ENCODE measurements at places on chromosomes 5 and 9.

- DNase-seq: no peak
These were observed 99.7 kb downstream of the GOLPH3 start for GRCh38 chr5:32074401-32074800.

GRCh38 chr9:38305582-38305981 is 86.9 kb upstream of the ALDH1B1 start:
- DNase-seq: no peak

- DNase-seq: no peak
These were observed 47.9 kb downstream of the SLIT3 start for GRCh38 chr5:169253071-169253470.

DNA sequence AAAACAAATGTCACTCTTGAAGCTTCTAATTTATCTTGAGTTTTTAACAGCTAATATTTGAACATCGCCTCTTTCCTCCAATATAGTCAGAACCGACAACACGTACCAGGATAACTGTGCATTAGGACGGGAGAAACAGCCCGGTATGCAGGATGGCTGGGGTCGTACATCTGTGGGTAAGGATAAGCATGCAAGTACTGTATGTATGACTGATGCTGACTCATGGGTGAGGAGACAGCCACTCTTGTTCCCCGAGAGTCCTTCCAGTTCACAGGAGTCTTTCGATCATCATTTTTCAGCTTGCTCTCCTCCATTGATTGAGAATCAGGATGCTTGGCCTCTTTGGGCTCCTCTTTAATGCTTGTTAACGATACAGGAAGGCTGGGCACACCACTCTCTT is 102.3 kb downstream of the ZNF608 start:
- no peak for DNase-seq

DNA sequence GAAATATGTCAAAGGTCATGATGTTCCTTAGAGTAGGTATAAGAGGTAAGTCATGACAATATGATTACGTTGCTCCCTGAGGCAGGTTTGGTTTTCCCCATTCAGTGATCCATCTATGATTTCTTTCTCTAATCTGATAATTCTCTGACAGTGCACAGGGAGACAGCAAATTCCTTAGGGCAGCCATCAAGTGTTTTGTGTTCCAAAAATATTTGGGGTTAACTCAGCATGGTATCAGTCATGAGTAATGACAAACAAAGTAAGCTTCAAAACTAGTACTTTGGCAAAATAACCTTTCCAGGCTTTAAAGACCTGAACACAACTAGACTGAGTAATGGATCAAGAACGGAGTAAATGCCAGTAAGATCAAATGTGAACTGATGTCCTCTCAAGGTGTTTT is 55.3 kb upstream of the SPATA31E1 start:
- DNase-seq: no peak

GRCh38 chr5:163373436-163374084 is 63.8 kb upstream of the CCNG1 start:
- peak; percentile 100 for DNase-seq

DNA sequence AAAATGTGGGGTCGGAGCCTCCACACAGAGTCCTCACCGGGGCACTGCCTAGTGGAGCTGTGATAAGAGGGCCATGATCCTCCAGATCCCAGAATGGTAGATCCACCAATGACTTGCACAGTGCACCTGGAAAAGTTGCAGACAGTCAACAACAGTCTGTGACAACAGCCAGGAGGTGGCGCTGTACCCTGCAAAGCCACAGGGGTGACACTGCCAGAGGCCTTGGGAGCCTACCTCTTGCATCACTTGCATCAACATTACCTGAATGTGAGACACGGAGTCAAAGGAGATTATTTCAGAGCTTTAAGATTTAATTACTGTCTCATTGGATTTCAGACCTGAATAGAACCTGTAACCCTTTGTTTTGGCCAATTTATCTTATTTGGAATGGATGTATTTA is 614.1 kb upstream of the CDH9 start:
- no peak for DNase-seq

GRCh38 chr5:181043285-181044092 is 3.4 kb downstream of the BTNL9 start:
- no peak for DNase-seq

- DNase-seq: no peak
These were observed 60.3 kb downstream of the ADAMTS2 start for GRCh38 chr5:179284751-179285631.

GRCh38 chr9:88678008-88678407 is 143.0 kb downstream of the NXNL2 start:
- no peak for DNase-seq

GRCh38 chr9:419571-420171 is 205.0 kb downstream of the DOCK8 start:
- DNase-seq: no peak

GRCh38 chr5:168114444-168115017 is 176.9 kb upstream of the WWC1 start:
- peak; percentile 69 for DNase-seq

DNA sequence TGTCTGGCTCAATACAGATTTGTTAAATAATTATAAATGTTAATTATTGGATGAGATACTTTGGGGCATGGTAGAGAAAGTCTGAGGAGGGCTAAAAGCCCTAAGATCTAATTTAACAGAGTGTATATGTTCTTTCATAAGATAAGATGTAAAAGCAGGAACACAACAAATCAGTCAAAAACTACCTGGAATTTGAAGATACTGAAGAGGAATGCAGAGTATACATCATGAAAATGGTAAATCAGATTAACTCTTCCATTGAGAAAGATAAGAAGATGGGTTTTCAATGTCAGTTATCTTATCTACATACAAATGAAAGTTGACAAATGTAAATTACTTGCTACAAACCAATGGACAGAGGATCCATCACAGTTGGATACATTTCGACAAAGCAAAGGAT is 107.3 kb upstream of the NFIB start:
- DNase-seq: no peak

- DNase-seq: no peak
These were observed 3.4 kb downstream of the SNX18 start for GRCh38 chr5:54520940-54521339.

DNA sequence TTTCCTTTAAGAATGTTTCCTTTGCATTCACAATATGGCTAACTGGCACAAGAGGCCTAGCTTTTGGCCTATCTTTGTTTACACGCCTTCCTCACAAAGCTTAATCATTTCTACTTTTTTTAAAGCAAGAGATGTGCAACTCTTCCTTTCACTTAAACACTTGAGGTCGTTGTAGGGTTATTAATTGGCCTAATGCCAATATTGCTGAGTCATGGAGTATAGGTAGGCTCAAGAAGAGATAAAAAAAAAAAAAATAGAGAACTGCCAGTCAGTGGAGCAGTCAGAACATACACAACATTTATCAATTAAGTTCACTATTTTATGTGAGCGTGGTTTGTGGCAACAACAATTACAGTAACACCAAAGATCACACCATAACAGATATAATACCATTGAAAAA is 5.9 kb downstream of the FKBP15 start:
- no peak for DNase-seq

GRCh38 chr9:99411068-99411467 is 189.0 kb downstream of the SEC61B start:
- DNase-seq: no peak

GRCh38 chr5:76443066-76443800 is 40.1 kb downstream of the IQGAP2 start:
- DNase-seq: no peak

DNA sequence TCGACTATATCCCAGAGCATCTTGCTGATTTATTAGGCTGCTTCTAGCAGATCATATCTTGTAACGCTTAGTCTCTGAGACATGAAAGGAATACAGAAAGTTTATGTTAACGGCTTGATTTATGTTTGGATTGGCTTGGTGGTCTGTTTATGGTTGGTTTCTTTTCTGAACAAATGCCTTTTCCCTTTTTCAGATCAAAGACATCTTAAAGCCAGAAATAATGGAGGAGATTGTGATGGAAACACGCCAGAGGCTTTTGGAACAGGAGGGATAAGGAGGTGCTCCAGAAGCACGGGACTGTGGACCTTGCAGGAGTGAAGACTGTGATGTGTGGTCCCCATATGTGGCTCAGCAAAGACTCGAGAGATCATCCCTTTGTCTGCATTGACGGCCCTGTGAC is 9.9 kb downstream of the EXOSC2 start:
- no peak for DNase-seq

DNA sequence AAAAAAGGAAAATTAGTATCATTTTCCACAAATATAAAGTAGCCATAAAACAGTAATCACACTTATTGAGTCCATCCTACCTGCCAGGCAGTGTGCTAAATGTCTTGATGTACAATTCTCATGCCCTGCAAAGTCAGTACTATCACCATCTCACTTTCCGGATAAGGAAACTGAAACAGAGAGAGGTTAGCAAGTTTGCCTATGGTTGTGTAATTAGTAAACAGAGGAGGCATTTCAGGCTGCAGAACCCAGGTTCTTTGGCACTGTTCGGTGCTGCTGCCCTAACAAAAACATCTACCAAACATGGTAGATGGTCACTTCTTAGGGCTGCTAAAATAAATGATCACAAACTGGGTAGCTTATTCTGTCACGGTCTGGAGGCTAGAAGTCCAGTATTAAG is 22.6 kb downstream of the PLAC8L1 start:
- DNase-seq: no peak

GRCh38 chr5:138033386-138033808 is 518 bp upstream of the FAM13B start:
- DNase-seq: no peak

- no peak for DNase-seq
These were observed 63.3 kb downstream of the CARTPT start for GRCh38 chr5:71782393-71782770.

DNA sequence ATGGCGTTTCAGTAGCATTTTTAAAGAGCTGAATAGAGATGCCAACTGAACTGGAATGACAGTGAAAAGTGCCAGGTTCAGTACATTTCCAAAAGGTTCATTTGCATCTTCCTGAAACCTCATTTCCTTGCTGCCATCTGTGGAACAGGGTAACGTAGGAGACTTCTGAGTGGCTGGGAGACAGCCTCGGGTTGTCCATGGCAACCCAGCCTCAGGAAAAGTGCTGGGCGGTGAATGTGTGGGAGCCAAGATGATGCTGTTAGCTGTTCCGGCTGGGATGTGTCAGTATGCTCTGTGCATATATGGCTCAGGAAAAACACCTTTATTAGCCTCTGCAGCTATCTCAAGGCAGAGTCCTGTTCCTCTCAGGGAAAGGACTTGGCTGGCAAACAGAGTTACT is 87.5 kb downstream of the KLHL3 start:
- no peak for DNase-seq

GRCh38 chr5:93674138-93674537 is 67.3 kb downstream of the POU5F2 start:
- no peak for DNase-seq

- no peak for DNase-seq
These were observed 201.8 kb downstream of the CDH12 start for GRCh38 chr5:22651355-22651754.

DNA sequence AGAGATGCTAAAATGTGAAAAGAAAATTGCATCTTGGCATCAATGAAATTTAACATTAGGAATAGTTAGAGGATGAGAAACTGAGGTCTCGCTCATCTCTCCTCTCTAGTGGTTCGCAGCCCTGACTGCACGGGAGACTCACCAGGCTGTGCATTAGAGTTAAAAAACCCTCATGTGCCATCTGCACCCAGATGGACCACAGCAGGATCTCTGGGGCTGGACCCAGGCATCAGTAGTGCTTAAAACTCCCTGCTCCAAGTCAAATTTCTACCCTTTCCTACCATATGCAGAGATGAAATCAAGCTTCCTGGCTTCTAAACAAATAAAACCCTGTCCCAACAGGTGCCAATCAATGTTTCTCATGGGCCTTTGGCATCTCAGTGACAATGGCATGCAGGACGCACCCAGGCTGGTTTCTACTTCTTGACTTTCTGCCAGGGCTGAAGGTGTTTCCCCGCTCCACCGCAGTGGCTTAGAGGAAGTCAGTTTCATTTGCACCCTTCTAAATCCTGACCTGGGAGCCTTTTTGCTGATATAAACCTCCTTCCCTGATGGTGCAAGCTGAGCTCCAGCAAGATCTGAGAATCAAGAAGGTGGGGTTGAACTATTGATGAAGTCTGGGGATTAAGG is 132.6 kb downstream of the NSG2 start:
- no peak for DNase-seq

GRCh38 chr5:161372682-161373344 is 173.7 kb downstream of the GABRB2 start:
- no peak for DNase-seq

- DNase-seq: no peak
These were observed 338.2 kb upstream of the WWC1 start for GRCh38 chr5:167953151-167953798.

GRCh38 chr5:128532127-128532526 is 5.9 kb downstream of the FBN2 start:
- no peak for DNase-seq

DNA sequence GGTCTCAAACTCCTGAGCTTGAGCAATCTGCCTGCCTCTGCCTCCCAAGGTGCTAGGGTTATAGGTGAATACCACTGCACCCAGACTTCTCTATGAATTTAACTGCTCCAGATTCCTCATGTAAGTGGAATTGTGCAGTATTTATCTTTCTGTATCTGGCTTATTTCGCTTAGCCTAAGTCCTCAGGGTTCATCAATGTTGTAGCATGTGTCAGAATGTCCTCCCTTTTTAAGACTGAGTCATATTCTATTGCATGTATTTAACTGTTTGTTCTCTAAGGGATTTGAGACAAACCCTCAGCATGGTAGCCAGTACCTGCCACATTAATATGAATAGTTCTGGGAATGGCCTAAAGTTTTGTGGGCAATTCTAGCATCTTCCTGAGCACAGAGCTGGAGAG is 53.9 kb upstream of the TUT7 start:
- DNase-seq: no peak

GRCh38 chr5:59586841-59587240 is 306.7 kb downstream of the PDE4D start:
- DNase-seq: no peak

DNA sequence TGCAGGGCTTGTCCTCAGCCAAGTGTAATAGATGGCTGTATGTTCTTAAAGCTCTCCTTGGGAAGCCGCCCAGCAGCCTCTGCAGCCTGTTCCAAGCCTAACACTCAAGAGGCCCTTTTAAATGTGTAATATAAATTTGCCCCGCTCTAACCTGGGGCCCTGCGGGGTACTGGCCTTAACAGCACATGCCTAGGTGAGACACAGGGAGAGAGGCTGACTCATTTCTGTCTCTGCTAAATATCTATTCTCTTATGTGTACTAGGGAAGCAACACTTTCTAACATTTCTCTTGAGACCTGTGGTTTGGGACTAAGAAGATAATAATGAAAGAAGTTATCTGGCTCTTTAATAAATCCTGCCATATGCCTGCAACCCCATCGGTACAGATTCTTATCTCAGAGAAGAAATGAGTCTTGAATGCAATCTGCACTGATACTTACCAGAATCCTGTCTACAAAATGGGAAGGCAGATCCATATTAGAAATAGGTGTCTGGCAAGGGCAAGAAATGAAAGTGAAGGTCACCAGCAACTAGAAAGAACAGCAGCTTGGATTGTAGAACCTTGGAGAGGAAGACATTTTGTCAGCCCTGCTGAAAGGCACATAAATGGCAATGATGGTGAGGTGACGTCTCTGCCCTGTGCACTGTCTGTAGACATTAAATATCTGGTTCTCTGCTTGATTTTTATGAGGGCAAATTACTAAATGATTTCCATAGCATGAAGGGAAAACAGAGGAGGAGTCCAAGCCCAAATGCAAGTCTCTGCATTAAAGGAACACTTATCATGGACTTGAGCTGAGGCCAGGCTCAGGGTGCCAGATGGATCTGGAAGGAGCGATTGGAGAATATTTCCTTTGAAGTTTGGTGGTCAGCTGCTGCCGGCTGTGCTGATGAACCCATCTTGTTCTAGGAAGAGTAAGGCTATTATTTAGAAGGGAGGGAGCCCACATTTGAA is 14.5 kb upstream of the TGFBI start:
- DNase-seq: no peak

GRCh38 chr9:123996731-123997421 is 14.7 kb upstream of the LHX2 start:
- DNase-seq: no peak

Data from HAP-1 (cell line).